ENCODE measurements at places on chromosomes 4 and X.

- DNase-seq: no peak
Observed at GRCh38 chrX:44731160-44731559, 112.7 kb upstream of the DUSP21 start.

GRCh38 chr4:89928838-89929237 lies 34.2 kb downstream of the MMRN1 start:
- DNase-seq: no peak

DNA sequence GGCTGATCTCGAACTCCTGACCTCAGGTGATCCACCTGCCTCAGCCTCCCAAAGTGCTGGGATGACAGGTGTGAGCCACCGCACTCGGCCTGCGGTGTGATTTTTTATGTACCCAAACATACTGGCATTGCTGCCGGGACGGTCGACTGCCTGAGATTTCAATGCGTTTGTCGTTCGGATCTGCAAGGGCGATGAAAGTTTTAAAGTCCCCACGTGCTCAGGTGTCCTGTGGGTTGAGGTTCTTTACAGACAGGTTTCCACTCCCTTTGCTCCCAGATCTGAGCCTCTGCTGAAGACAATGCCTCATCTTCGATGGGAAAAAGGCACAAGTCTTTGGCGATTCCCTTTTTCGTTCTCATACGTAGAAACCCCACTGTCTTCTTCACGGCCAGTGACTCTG lies 78.1 kb upstream of the SHOX start:
- DNase-seq: no peak

- DNase-seq: peak; percentile 22
Observed at GRCh38 chr4:23135792-23136645, 443.3 kb downstream of the GBA3 start.

DNA sequence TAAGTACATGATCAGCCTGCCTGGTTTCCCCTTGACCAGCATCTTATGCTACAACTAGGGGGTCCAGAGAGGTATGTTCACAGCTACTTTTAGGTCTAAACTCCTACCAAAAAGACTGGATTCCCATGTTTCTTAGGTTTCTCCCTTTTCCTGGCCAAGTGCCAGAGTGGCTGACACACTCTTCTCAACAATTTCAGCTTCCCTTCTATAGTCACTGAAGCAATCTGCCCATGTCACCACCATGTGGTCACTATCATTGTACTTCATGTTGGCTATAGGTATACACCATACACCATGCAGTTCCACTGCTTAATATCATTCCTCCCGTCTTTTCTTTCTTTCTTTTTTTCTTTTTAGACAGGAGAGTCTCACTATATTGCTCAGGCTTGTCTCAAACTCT lies 66.9 kb downstream of the KLHL13 start:
- no peak for DNase-seq

DNA sequence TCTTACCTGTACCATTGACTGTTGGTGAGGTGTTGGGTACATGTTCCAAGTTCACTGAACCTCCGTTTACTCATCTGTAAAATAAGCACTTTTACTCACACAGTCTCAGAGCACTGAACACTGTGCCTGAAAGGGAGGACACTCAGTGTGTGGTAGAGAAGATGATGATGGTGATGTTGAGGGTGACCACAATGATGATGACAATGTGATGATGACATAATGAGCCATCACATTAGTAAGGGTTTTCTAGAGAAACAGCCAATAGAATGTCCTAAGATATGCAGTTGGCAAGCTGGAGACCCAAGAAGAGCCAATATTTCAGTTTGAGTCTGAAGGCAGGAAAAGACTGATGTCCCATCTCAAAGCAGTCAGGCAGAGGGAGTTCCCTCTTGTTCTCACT lies 315.4 kb upstream of the IGFBP7 start:
- DNase-seq: no peak

DNA sequence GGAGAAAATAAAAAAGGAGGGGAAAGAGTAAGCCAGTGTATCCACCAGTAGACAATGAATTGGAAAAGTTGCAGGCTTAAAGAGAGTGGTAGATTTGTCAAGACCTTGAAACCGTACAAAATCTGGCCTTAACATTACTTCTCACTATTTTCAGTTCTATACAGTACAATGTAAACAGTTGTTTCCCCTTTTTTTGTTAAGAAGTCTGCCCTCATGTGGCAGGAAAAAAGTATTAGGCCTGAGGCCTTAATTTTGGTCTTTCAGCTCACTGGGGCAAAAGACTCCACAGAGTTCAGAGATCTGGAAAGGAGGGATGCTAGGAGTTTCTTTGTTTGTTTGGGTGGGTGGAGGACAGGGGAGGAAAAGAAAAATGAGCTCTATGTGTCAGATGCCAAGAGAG lies 92.8 kb upstream of the CCDC160 start:
- DNase-seq: peak; percentile 14

GRCh38 chr4:127209580-127210095 lies 423.1 kb upstream of the INTU start:
- no peak for DNase-seq

DNA sequence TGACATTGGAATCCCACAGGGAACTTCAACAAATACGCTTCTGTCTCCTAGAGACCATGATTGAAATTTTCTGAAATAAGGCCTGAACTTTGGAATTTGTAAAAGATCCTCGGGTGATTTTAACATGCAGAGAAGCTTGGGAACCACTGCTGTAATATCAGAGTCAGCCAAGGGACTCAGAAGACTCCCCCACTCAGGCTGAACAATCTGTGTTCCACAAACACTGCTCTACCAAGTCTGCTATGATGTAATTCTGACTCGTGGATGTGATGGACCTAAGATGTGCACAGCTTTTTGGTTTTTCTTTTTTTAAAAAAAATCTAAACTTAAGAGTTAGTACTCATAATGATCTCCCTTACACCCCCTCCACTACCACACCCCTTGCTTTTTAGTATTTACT lies 26.0 kb downstream of the LRP2BP start:
- no peak for DNase-seq
